Stimulated activated CD8-positive, alpha-beta memory T cell treated with anti-CD3 and anti-CD28 coated beads, Interleukin-7, amount 100 ng/mL, for 1 hour (primary cell): ENCODE measurements at places on chromosomes 6 and 20.

DNA sequence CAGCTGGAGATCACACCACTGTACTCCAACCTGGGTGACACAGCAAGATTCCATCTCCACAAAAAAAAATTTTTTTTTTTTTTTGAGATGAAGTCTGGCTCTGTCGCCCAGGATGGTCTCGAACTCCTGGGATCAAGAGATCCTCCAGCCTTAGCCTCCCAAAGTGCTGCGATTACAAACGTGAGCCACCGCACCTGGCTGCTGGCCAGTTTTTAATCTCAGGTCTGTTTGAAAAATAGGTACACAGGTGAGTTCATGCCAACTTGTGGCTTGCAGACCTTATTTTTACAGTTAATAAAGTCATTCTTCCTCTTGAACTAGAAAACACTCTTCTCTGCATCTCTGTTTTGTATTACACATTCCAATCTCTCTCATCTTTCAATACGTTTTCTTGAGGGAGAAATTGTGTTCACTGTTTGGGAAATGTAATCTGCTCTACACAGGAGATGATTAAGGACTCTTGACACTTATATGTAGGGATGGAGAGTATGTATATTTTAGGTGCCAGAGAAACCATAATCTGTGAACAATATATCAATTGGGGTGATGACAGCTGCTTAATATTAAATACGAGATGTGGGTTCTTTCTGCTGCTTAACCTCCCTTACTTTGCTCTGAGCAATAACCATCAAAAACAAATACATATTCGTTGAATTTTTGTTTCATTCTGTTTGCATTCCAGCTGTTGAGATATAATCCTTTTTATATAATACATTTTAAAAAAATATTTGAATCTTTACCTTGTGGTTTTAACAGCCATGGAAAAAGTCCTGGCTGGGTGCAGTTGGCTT lies 17.7 kb upstream of the RIPOR3 start:
- no peak for DNase-seq

DNA sequence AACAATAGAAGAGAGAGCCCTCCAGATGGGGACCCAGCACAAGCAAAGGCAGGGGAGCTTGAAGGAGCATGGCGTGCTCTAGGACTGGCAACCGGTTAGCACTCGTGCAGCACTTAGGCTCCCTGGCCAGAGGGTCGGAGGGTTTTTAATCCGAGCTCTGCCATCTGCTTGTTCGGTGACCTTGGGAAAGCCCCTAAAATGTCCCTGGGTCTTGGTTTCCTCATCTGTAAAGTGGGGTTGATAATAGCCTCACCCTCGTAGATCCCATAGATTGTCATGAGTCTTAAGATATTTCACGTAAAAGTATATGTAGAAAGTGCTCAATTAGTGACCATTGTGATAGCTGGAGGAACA lies 16.6 kb upstream of the HCK start:
- DNase-seq, result no peak

- DNase-seq, result no peak
Observed at GRCh38 chr6:57259064-57259463, 37.0 kb upstream of the RAB23 start.

DNA sequence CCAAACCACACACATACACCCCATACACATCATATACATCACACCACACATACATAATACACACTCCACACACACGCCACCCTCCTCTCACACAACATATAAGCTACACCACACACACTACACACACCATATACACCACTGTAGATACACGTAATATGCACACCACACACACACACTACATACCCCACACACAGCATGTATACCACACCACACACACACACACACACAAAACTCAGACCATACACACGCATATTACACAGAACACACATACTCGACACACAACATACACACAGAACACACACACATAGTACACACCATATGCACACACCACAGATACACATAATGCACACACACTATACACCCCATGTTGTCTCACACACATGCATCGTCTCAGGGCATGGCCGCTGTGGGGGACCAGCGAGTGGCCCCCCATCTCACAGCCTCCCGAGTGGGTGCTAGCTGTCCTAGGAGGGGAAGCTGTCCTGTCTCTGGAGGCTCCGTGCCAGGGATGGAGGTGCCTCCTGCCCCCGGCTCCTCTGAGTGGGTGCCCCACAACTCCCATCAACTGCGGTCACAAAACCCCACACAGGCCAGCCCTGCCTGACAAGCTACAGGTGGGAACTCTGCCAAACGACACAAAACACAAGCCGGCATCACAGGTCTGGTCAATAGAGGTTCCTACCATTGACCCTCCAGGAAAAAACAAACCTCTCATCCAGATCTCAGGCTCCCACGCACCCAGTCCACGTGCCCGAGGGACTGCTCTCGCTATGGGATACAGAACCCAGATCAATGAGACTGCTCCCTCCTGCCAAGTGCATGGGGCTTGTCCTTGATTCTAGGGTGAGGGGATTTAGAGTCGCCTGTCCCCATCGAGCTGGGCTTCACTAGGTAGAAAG lies 49.1 kb downstream of the DACT2 start:
- no peak for DNase-seq

GRCh38 chr6:14542670-14543366 lies 425.2 kb downstream of the CD83 start:
- no peak for DNase-seq
